Stimulated activated CD4-positive, alpha-beta T cell treated with anti-CD3 and anti-CD28 coated beads, Interleukin-15, amount 100 ng/mL, for 1 hour (primary cell): ENCODE measurements at places on chromosomes 5 and 9.

- no peak for DNase-seq
Observed at GRCh38 chr9:69044240-69045219, 9.0 kb downstream of the FXN start.

GRCh38 chr9:27453860-27454553, 70.1 kb upstream of the IFNK start:
- no peak for DNase-seq

DNA sequence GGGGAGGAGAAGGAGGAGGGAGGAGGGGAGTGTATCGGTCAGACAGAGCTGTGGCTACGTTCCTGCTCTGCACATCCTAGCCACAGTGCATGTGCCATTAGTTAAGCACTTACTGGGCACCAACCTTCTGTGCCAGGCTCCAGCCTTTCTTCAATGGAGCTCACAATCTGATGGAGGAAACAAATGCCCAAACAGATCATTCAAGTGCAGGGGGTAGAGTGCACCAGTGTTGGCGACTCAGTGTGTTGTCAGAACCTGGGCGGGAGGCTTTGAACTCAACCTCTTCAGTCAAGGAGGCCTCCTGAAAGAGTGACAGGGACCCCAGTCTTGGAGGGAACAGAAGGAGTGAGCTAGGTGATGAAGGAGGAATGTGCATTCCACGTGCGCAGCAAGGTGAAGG, 51.9 kb upstream of the SHB start:
- no peak for DNase-seq

DNA sequence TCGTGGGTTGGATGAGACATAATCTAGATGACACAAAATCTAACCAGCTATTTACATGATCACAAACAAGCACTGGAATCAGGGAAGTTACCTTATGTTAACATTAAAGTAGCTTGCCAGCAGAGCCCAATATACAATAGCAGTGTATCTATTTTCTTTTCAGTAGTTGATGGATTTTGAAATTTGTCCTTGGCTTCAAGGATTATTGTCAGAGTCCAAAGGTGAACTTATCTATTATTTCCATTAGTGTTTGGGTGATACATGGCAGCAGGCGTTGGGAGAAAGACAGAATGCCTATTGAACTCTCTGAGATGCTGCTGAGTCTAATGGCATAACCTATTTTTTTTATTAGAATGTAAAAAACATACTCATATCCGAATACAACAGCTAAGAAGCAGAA, 223.2 kb upstream of the ACTBL2 start:
- no peak for DNase-seq

GRCh38 chr5:180348336-180348735, 4.8 kb downstream of the GFPT2 start:
- no peak for DNase-seq

- DNase-seq = no peak
Observed at GRCh38 chr5:164671640-164672039, 1166.2 kb downstream of the MAT2B start.
